ENCODE measurements at places on chromosomes 11 and 22. TPM values are rescaled to one million over a fixed set of nuclear protein-coding genes. Genes with fewer than 3 reads are reported as not detected.

CTSW gene
- 1.6 TPM for total RNA-seq

PPARA gene
- 67.8 TPM for total RNA-seq

DNA sequence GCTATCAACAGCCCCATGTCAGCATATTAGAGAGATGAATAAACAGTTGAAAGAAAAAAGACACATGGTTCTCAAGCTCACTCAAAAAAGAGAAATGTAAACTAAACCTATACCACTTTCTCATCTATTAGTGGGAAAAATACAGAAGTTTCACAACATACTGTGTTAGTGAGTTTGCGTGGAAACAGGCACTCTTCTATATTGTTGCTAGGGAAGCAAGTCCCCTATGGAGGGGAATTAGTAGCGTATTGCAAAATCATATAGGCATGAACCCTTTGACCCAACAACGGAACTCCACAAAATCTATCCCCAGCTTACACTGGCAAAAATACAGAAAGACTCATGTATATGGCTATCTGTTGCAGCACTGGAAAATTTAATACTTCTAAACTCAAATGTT, 14.2 kb upstream of the RFPL2 start:
- no peak overlapping the region for H3K4me3 ChIP-seq
- no peaks in the 10 kb centered on the region for H3K4me1 ChIP-seq
- H3K36me3 ChIP-seq: no peaks in the 10 kb centered on the region
- no peak for DNase-seq

GRCh38 chr11:20160425-20161229, at the start of gene DBX1:
TSS of gene DBX1 (minus strand) at chr11:20160475. CDS start at chr11:20160324, 151 bp downstream.
- no peak within 1 kb of the TSS for H3K4me3 ChIP-seq
- no peaks in the 10 kb centered on the region for H3K36me3 ChIP-seq
- H3K27me3 ChIP-seq: peaks cover 29% of the 10 kb centered on the region
- DNase-seq: no peak

DNA sequence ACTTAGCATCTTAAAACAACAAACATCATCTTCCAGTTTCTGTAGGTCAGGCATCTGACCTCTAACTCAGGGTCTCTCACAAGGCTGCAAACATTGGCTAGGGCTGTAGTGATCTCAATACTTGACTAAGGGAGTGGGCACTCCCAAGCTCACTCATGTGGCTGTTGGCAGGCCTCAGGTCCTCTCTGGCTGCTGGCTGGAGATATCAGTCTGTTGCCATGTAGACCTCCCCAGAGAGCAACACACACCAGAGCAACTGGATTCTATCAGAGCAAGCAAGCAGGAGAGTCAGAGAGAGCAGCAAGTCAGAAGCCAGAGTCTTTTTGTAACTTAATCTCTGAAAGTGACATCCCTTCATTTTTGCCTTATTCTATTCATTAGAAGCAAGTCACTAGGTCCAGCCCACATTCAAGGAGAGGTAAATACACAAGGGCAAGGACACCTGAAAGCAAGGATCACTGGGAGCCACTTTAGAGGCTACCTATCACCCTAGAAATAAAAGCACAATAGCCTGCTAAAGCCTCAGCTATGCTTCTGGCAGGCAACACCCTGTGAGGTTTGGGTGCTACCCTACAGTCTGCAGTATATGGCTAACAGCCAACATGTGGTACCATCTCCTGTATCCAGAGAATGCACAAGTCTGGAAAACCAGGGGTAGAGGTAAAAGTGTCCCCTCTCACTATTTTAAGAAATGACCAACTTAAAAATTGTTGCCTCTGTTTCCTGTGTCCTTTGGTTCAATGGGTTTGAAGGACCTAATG, 33.5 kb upstream of the CD44 start:
- H3K27me3 ChIP-seq: no peaks in the 10 kb centered on the region
- peak; percentile 36 for DNase-seq
- H3K27ac ChIP-seq: peak overlapping the region; percentile 57
- no peaks in the 10 kb centered on the region for H3K36me3 ChIP-seq
- no peak overlapping the region for H3K4me3 ChIP-seq

Measured in thoracic aorta (tissue), 2 donors.